ENCODE measurements at places on chromosomes 11 and 22. TPM values are rescaled to one million over a fixed set of nuclear protein-coding genes. Genes with fewer than 3 reads are reported as not detected.

NXPE4 gene
- total RNA-seq: not detected

SCGB1D2 gene
- not detected for total RNA-seq

PTPN5 gene
- total RNA-seq: not detected

BTBD18 gene
- total RNA-seq: not detected

KREMEN1 gene
- total RNA-seq: 6.5 TPM

ZBTB16 gene
- total RNA-seq: under 0.01 TPM

ALDH3B1 gene
- 25.6 TPM for total RNA-seq

MYBPC3 gene
- total RNA-seq: not detected

OR52N4 gene
- total RNA-seq: not detected

CDC42BPG gene
- 0.13 TPM for total RNA-seq

PRR33 gene
- total RNA-seq: not detected

MUC6 gene
- total RNA-seq: not detected

ZP1 gene
- total RNA-seq: 0.98 TPM

PLAAT5 gene
- not detected for total RNA-seq

SCGB1C1 gene
- total RNA-seq: not detected

EMID1 gene
- total RNA-seq: not detected

CEP164 gene
- total RNA-seq: 20.0 TPM

IL17REL gene
- total RNA-seq: not detected

OR52H1 gene
- total RNA-seq: 0.91 TPM

PAAF1 gene
- 14.7 TPM for total RNA-seq

CTSW gene
- total RNA-seq: not detected

ADAMTS8 gene
- 0.07 TPM for total RNA-seq

SLC22A25 gene
- not detected for total RNA-seq

RHBDD3 gene
- total RNA-seq: 17.6 TPM

LDLRAD3 gene
- 5.4 TPM for total RNA-seq

APOBEC3C gene
- total RNA-seq: 15.0 TPM

CDCA5 gene
- total RNA-seq: 1.6 TPM

TRPM5 gene
- total RNA-seq: not detected

SSTR3 gene
- not detected for total RNA-seq

BEST1 gene
- total RNA-seq: 3.1 TPM

CCDC73 gene
- total RNA-seq: not detected

All from smooth muscle cell of the pulmonary artery (primary cell).